Nephron progenitor cell (in vitro differentiated cells): ENCODE measurements at places on chromosomes 3 and 15.

- no peak for DNase-seq
Observed at GRCh38 chr15:75693501-75694240, 19.0 kb downstream of the CSPG4 start.

GRCh38 chr15:78637776-78638435, 3.1 kb downstream of the CHRNB4 start:
- no peak for DNase-seq

GRCh38 chr15:80769829-80770705, 9.1 kb upstream of the CEMIP start:
- no peak for DNase-seq

GRCh38 chr15:76669521-76670207, 235.5 kb downstream of the SCAPER start:
- DNase-seq = no peak

DNA sequence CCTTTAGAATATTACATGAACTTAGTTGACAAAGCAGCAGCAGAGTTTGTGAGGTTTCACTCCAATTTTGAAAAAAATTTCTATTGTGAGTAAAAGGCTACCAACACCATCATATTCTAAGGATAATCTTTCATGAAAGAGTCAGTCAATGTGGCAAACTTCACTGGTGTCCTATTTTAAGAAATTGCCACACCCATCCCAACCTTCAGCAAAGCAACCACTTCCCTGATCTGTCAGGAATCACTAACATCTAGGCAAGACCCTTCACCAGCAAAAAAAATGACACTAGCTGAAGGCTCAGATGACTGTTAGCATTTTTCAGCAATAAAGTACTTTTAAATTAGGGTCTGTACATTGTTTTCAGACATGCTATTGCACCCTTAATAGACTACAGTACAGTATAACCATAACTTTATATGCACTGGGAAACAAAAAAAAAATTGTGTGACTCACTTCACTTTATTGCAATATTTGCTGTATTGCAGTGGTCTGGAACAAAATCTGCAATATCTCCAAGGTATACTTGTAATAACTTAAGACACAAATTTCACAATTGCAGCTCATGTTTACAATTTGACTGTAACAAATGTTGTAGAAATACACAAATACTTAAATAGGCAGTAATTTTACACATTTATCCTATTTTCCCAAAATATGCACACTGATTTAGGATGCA, 38.9 kb upstream of the ALCAM start:
- no peak for DNase-seq

- peak; percentile 4 for DNase-seq
Observed at GRCh38 chr3:146065573-146066006, 95.4 kb downstream of the PLOD2 start.

- DNase-seq = no peak
Observed at GRCh38 chr15:59060348-59060747, 44.6 kb upstream of the CCNB2 start.
